Hematopoietic multipotent progenitor cell (in vitro differentiated cells): ENCODE measurements at places on chromosomes 7 and 10. TPM values are rescaled to one million over a fixed set of nuclear protein-coding genes. Genes with fewer than 3 reads are reported as not detected.
A peak's percentile ranks its signal among the peaks of the same experiment; 100 is the strongest.

Gene CLRN3
- total RNA-seq: not detected

Gene PLA2G12B
- not detected for total RNA-seq

Gene RBP3
- total RNA-seq: not detected

Gene POLL
- total RNA-seq: 31.0 TPM

Gene BBIP1
- 7.0 TPM for total RNA-seq

Gene NPSR1
- under 0.01 TPM for total RNA-seq

Gene GATA3
- 2.2 TPM for total RNA-seq

Gene DOCK4
- total RNA-seq: 2.4 TPM

Gene CYP2W1
- not detected for total RNA-seq

Gene TMEM270
- not detected for total RNA-seq

Gene GDI2
- total RNA-seq: 271 TPM

Gene AGR2
- total RNA-seq: 0.27 TPM

DNA sequence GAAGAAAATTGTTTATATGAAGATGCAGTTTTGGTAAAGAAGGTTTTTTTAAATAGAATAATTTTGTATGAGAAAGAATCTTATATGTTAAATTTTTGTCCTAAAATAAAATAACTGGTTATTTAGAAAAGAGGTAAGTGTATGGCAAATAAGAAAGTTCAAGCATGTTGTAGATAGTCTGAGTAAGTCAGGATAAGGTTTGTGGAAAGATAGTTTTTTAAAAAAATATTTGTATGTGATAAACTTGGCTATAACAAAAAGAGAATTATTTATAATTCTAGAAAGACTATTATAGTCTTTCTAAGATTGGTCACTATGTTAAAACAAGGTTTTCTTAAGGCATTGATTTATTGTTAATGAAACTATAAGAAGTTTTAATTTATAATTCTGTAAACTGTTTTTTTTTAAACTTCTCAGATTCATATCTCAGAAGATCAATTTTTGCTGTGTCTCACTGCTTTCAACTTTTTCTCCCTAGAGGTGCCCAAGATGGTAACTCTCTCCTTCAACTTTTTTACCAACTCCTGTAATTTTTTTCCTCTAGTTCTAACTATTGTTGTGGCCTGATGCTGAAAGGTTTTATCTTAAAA is 698.6 kb downstream of the CCSER2 start:
- no peak for DNase-seq

- no peak for DNase-seq
These were observed 64.4 kb downstream of the CALML3 start for GRCh38 chr10:5589011-5589660.

DNA sequence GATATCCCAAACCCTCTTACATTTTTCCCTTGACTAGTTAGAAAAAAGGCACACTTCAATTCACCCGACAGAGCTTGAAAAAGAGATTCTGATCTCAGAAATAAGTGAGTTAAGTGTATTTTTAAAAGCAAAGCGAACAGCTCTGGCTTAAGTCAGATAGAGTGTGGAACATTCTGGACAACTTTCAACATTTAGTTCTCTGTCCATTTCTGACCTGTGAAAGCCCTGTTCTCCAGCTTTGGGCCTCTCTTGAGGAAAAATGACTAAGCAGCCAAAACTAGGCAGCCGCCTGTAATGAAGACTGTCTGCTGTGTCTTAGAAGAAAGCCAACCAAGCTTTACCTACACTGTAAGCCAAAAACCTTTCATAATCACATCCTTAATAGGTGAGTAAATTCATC is 50.5 kb downstream of the CDK6 start:
- DNase-seq: no peak

DNA sequence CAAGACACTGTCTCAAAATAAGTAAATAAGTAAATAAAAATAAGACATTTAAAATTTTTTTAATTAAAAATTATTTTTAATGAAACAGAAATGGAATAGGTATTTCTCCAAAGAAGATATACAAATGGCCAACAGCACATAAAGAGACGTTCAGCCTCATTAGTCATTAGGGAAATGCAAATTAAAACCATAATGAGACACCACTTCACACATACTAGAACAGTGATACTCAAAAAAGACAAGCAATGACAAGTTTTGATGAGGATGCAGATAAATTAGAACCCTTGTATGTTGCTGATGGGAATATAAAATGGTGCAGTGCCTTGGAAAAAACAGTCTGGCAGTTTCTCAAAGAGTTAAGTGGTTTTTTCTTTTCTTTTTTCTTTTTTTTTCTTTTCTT is 26.5 kb upstream of the C10orf67 start:
- DNase-seq: no peak

- no peak for DNase-seq
These were observed 507.2 kb upstream of the IGFBP3 start for GRCh38 chr7:46428295-46428694.

DNA sequence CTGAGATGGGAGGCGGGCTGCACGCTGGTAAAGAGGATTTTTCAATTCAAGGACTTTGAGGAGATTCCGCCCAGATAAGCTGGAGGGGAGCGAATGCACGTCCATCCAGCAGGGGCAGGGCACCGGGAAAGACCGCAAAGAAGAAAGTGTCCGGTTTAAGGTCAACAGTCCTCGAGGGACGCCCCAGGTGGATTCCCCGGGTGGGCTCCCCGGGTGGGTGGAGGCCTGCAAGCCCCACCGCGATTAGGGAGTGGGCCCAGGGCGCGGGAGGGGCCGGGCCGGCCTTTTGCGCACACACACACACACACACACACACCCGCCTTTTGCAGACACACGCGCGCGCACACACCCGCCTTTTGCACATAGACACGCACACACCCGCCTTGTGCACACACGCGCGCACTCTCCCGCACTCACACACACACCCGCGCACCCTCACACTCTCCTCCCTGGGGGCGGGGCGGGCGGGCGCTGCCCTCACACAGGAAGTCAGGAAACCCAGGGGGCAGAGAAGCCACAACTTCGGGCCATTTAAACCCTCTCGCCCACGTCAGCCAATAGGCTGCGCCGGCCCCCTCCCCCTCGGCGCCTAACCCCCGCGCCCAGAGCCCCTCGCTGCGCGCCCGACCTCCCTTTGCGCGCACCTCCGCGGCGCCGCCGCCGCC is 615 bp downstream of the ARHGAP12 start:
- peak; percentile 54 for DNase-seq

GRCh38 chr7:47634273-47634672 is 52.4 kb upstream of the TNS3 start:
- no peak for DNase-seq

DNA sequence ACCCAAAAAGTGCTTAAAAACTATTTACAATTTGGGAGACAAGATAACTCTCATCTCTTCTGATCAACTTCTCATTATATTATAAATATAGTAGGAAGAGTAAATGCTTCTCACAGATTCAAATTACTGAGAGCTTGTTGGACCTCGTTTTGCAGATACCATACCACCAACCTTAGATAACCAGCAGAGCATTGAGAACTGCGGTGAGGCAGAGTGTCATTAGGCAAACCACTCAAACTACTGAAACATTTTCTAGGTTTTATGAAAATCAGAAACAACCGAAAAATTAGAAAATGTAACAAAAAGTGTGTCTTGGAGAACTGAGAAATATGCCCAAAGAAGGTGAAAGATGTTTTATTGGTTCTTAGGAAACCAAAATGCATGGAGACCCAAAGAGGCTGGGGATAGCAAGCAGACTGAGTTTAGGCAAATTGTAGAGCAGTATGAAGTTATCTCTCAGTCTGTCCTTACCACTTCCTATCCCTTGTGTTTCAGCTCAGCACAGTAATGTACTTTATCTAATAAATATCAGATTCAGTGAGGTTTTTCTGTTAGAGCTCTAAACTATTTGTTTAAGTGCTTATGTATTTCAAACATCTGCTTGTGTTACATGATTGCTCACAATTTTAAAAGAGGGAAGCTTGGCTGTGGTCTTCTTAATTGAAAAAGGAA is 77.9 kb downstream of the HECTD2 start:
- no peak for DNase-seq

GRCh38 chr7:85095806-85096205 is 91.0 kb downstream of the SEMA3D start:
- no peak for DNase-seq

DNA sequence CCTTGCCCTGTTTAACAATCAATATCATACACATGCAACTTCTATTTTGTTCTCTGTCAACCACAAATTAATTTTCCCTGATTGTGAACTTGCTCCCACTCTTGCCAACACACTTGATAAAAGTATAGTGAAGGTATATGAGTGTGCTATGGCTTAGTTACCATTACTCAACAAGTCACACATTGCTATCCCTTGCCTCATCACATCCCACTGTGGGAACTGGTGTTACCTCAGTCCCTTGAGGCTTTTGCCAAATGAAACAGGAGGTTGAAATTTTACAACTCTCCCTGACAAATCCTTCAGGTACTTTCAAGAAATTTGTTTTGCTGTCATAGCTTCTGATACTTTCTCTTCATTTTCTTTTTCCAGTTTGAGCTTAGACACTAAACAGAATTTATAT is 472.5 kb upstream of the SEMA3D start:
- no peak for DNase-seq

- peak; percentile 25 for DNase-seq
These were observed 3.8 kb upstream of the NRCAM start for GRCh38 chr7:108459922-108460551.

- DNase-seq: no peak
These were observed 226.1 kb downstream of the GLRX3 start for GRCh38 chr10:130362308-130362761.

GRCh38 chr10:660413-660969 is 29.0 kb downstream of the DIP2C start:
- DNase-seq: no peak

DNA sequence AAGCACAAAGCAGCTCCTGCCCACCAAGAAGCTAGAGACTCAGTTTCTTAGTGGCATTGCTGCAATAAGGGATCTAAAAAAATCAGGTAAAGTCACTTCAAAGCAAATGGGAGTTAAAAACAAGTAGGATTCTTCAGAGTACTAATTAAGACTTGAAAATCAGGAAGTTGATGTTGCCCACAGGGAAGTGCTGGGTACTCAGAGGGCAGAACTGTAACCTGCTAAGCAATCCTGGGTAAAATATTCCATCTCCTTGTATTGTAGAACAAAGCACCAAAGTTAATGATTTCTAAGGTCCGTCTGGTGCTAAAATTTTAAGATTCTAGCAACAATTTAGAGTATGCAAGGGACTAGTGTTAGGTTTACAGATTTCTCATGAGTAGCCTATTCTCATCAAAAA is 8.3 kb downstream of the PEX1 start:
- DNase-seq: no peak

GRCh38 chr7:96093435-96093834 is 228.5 kb downstream of the SLC25A13 start:
- no peak for DNase-seq

DNA sequence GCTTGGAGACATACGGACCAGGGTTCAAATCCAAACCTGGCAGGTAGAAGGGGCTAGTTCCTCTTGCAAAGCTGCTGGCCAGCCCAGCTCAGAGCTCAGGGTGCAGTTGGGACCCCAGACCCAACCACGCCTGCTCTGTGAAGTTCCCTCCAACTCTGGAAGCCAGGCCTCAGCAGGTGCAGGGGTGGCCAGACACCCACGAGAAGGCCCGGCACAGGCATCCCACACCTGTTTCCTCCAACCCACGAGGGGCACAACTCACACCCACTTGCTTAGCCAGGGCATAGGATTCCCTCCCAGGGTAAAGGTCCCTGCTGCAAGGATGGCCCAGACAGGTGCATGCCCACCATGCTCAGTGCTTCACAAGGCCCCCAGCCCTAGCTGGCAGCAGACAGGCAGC is 262.4 kb downstream of the GRID1 start:
- no peak for DNase-seq

GRCh38 chr10:13642293-13642692 is 55.5 kb downstream of the PRPF18 start:
- DNase-seq: no peak

DNA sequence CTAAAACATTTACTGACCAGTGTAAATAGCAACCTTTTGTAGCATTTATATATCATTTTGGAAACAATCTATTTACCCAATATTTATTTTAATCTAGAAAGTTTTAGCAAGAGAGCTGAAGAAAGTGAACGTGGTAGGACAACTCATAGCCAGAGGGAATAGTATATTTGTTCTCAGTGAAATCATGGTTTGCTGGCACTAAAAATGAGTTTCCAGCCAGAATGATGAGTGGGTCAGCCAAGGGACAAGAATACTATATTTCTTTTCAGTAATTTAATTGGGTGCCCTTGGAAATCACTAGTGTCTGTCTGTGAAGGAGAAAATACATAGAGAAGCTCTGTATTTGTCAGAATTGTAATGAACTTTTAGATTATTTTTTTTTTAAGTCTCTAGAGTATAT is 74.9 kb downstream of the MINPP1 start:
- DNase-seq: no peak

- no peak for DNase-seq
These were observed 10.5 kb downstream of the GET4 start for GRCh38 chr7:886626-887487.

GRCh38 chr10:124325633-124325914 is 93.1 kb downstream of the OAT start:
- DNase-seq: no peak

GRCh38 chr7:43295429-43295828 is 183.0 kb downstream of the HECW1 start:
- DNase-seq: no peak

DNA sequence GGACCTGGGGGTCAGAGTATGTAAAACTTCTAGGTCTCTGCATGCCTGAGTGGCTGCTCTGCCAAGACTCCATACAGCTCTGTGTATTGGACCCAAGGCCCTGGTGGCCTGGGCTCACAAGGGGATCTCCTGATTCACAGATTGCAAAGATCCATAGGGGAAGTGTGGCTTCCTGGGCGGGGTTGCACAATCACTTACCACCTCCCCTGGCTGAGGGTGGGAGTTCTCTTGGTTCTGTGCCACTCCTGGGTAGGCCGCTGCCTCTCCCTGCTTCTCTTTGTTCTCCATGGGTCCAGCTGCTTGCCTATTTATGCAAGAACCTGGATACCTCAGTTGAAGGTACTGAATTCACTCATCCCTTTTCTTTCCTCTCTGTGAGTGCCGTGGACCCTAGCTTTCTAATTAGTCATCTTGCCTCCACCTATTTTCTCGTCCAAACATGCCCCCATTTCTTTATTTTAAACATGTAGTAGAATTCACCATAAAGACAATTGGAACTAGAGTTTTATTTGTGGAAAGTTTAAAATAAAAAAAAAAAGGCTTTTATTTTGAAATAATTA is 18.5 kb upstream of the AGR3 start:
- no peak for DNase-seq

GRCh38 chr10:15712883-15713282 is 6.8 kb downstream of the ITGA8 start:
- no peak for DNase-seq

- no peak for DNase-seq
These were observed 70.0 kb upstream of the SFMBT2 start for GRCh38 chr10:7480742-7481367.

DNA sequence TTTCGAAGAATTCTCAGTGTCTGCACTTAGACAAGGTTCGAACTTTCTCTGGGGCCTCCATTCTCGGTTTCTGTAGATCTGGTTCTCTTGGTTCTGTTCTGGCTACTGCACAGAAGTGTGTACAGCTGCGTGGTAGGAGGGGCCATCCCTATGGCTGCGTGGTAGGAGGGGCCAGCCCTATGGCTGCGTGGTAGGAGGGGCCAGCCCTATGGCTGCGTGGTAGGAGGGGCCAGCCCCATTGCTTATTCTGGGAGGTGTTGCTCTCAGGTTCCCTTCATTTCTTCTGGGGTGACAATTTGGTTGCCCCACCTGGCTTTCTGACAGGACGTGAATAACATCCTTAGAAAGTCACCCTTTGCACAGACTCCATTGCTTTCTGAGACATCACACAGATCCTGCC is 65.2 kb upstream of the CHST15 start:
- DNase-seq: no peak

- no peak for DNase-seq
These were observed 5.4 kb downstream of the ATP6V1F start for GRCh38 chr7:128867842-128868623.

- DNase-seq: no peak
These were observed 240.2 kb downstream of the C7orf25 start for GRCh38 chr7:42671627-42672026.
